ENCODE measurements at places on chromosomes 11 and 22.
A peak's percentile ranks its signal among the peaks of the same experiment; 100 is the strongest.

- DNase-seq: no peak
Observed at GRCh38 chr11:11843211-11843621, 1.4 kb downstream of the USP47 start.

DNA sequence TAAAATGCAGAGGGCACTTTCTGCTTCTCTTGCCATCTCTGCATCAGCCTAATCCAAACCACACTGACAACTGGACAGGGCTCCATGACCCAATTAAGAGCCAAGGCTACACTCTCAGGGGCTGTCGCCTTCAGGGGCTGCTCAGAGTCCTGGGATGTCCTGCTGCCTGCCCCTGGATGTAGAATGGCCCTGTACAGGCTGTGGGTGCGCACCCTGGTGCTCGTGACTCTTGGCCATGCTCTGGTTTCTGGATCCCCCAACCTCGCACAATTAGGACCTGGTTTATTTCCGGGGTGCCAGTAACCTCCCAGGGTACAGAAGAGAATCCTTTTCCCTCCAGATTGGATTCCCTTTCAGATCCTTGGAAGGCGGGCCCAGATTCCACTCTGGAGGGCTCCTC, 11.3 kb downstream of the IFT27 start:
- no peak for DNase-seq

GRCh38 chr11:112085822-112086421, 634 bp downstream of the TIMM8B start:
- peak; percentile 58 for DNase-seq

DNA sequence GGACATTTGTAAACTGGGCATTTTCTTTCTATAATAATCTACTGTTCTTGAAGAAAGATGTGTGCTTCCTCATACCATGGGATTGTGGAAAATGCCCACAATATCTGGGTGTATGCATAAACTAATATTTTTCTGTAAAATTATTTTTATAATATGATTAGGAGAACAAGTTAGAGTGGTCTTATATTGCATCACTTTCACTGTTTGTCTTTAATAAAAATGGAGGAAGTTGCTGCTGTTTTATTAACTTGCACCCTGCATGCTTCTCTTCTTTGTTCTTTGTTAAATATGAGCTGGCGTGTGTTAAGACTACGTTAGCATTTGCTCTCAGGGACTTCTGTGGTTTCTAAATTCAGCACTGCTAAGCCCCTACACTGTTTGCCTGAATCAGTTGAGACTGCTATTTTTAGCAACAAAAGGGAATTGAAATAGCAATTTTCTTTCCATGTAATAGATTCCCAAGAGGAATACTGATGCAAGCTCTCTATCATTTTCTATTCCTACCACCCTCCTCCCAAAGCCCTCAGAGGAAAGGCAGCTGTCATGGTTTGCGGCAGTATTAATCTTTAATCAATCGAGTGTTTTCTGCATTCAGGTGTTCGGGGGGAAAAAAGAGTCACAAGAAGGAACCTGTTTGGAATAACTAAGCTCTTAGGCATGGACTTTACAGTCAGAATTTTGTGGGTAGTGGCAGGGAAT, 56.1 kb downstream of the HSD17B12 start:
- DNase-seq: no peak

DNA sequence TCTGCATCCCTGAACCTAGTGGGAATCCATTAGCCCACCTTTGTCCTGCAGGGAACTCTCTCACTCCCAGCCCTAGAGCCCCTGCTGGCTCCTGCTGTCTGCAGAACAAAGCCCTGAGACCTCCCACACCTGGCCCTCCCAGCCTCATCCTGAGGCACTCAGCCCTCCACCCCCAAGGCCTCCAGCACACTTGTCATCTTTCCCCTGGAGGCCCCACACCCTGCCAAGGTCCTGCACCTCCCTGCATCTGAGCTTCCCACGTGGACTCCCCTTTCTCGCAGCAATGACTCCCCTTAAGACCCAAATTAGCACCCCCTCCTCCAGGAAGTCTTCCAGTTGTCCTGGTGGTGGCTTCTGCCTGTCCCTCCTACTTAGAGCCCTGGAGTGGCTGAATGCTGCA, 42.3 kb upstream of the LINC01488 start:
- DNase-seq: no peak

DNA sequence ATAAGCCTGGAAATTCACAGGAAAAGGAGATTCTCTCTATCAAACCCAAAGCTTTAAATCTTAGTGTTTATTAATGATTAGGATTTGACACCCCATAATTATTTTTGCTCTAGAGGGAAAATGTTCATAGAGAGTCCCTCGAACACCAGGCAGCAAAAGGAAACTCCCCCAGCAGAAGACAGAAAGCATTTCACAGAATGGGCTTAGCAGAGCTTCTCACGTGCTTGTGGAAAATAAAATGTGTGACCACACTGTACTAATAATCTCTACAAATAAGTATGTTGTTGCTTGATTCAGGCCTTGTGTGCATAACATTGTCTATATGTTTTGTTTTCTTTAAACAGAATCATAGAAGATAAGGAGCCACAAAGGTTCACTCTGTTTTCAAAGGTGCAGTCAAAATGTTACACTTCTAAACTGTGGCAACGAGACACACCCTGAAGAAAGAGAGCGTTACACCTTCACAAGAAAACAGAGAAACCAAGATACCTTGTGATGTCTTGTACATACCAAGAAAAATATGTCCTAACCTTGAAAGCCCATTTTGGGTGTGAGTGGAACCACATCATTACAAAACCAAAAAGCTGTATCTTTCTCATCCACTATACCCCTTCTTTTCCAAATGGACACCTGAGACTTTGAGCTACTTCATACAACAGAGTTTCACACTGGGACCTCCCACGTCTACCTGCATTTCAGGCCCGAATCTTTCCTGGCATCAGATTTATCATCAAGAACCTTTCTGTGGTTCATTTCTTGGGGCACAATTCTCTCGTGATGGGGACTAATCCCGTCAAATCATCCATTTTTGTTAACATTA, 282.5 kb downstream of the ETS1 start:
- no peak for DNase-seq

GRCh38 chr22:50157709-50158375, 12.7 kb upstream of the PANX2 start:
- no peak for DNase-seq

GRCh38 chr11:103494491-103494890, 385.3 kb downstream of the DYNC2H1 start:
- DNase-seq: no peak

DNA sequence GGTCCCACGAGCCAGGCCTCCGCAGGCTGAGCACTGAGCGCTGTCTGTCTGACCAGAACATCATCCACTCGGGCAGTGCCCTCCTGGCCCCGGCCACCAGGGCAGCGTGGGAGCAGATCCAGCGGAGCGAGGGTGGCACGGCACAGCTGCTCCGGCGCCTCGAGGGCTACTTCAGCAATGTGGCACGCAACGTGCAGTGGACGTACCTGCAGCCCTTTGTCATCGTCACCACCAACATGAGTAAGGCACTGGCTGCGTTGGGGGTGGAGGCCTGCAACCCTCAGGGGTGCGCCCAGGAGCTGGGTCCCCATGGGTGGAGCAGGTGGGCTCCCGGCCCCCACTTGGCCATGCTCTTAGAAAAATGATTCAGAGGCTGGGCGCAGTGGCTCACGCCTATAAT, 49.7 kb upstream of the PRODH start:
- DNase-seq: no peak

DNA sequence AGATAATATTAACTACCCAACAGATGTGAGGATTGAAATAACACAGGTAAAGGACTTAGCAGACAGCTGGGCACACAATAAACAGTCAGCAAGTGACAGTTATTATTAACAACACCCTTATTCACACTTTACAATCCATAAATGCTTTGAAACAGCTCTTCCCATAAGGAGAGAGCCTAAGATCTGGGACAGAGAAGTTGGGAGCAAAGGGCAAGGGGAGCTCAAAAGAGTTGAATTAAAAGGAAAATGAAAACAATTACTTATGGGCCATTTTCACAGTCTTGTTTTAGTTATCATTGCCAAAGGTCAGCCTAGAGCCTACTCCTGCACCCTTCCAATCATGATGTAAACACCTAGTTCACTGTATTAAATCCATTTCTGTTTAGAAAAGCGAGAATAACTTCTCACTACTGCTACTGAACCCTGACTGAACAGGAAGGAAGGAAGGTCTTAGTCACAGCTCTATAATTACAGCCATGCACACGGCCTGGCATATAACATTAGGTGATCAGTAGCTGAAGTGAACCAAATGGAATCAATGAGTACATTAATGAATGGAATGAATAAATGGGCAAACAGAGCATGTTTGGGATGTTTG, 111.3 kb downstream of the PLEKHA7 start:
- DNase-seq: peak; percentile 12

DNA sequence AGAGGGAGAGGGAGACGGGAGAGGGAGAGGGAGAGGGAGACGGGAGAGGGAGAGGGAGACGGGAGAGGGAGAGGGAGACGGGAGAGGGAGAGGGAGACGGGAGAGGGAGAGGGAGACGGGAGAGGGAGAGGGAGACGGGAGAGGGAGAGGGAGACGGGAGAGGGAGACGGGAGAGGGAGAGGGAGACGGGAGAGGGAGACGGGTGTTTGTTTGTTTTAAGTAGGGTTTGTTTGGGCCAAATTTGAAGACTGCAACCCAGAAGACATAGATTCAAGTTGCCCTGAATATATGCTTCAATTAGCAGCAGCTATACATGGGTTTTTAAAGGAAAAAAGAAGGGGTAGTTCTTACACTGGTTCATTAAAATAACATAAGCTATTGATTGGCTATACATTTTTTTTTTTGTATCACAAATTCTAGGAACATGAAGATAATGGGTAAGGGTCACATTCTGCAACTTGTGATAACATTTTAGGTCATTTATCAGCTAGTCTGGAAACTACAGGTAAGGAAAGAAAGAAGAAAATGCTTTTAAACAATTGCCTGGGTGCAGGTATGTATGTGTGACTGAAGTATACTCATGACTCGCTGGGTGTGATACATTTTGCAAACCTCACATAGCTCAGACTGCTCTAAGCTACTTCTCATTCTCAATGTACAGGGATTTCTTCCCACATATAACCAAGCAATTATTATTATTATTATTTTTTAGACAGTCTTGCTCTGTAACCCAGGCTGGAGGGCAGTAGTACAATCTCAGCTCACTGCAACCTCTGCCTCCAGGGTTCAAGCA, 67.3 kb downstream of the MCHR1 start:
- no peak for DNase-seq

- no peak for DNase-seq
Observed at GRCh38 chr22:49567899-49568750, 259.5 kb downstream of the BRD1 start.

GRCh38 chr11:32779136-32779535, 15.3 kb downstream of the CCDC73 start:
- DNase-seq: no peak

DNA sequence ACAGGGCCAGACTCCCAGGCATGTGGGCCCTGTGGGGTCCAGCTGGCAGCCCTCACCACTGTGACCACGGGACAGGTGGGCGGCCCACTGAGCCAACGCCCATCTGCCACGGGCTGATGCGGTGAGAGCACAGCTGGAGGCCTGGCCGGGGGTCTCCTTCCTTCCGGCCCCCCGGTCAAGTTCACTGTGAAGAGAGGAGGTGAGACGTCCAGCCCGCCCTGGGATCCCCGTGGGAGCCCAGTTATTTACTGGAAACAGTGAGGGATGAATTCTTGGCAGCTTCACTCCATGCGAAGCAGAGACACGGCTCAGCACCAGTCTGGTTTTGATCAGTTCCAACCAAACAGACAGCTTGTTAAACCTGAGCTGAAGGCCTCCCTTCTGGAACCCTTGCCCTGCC, 38.7 kb downstream of the WNT11 start:
- DNase-seq: no peak

DNA sequence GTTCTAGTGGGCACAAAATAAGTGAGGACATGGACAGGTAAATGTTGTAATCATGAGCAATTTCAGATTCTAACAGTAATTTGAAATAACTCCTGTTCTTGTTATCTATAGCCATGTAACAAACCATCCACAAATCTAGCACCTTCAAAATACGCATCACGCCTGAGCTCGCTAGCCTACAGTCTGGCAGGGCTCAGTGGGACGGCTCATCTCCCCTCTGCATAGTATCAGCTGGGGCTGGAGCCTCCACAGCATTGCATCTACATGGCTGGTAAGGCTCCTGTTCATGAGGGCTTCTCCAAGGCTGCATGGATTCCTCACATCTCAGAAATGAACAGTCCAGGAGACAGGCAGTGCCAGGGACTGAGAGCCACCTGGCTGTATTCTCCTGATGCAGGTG, 112.6 kb downstream of the KCNQ1 start:
- DNase-seq: no peak

GRCh38 chr22:39469326-39469680, 12.5 kb downstream of the MGAT3 start:
- no peak for DNase-seq

- no peak for DNase-seq
Observed at GRCh38 chr11:82981852-82982251, 80.3 kb downstream of the DDIAS start.

DNA sequence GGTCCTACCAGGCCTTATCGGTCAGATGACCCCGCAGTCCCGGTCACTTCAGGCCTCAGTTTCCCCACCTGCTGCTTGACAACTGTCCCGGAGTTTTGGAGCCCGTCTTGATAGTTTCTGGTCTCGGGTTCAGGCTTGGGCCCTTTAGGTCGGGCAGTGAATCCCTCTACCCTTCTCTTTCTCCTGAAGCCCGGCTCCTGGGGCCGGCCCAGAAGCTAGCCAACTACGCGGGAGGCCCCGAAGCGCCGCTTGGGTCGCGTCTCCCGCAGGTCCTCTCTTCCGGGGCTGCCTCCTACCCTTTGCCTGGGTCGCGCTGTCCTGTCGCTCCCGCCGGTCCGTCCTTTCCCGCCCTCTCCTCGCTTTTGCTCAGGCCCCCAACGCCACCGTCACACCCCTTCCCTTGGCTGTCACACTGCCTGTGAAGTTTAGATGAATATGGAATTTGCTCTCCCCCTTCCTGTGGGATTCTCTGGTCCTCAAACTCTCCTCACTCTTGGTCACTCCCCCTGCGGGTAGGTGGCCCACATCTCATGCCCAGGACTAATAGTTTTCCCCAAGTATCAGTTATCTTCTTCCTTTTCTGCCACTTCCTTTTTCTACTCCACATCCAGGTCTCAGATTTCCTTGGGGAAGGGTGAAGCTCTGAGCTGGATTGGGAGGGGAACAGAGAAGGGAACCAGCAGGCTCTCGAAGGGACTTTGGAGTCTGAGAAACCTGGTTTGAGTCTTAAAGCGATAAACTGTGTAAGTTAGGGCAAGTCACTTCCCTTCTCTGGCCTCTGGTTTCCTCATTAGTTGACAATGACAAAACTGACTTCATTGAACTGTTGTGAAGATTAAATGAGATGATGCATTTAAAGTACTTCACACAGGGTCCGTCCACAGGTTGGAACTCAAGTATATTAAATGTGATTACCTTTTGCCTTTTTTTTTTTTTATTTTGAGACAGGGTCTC, 790 bp downstream of the RAB1B start:
- DNase-seq: no peak

GRCh38 chr11:8269636-8270035, 6.0 kb upstream of the LMO1 start:
- no peak for DNase-seq

GRCh38 chr11:115458877-115459276, 45.3 kb downstream of the CADM1 start:
- no peak for DNase-seq

GRCh38 chr11:62680825-62681240, 2.0 kb upstream of the UBXN1 start:
- peak; percentile 50 for DNase-seq
